ENCODE measurements at places on chromosomes 13 and 19.

GRCh38 chr13:32175307-32175706 lies 139.9 kb downstream of the ZAR1L start:
- DNase-seq: no peak

DNA sequence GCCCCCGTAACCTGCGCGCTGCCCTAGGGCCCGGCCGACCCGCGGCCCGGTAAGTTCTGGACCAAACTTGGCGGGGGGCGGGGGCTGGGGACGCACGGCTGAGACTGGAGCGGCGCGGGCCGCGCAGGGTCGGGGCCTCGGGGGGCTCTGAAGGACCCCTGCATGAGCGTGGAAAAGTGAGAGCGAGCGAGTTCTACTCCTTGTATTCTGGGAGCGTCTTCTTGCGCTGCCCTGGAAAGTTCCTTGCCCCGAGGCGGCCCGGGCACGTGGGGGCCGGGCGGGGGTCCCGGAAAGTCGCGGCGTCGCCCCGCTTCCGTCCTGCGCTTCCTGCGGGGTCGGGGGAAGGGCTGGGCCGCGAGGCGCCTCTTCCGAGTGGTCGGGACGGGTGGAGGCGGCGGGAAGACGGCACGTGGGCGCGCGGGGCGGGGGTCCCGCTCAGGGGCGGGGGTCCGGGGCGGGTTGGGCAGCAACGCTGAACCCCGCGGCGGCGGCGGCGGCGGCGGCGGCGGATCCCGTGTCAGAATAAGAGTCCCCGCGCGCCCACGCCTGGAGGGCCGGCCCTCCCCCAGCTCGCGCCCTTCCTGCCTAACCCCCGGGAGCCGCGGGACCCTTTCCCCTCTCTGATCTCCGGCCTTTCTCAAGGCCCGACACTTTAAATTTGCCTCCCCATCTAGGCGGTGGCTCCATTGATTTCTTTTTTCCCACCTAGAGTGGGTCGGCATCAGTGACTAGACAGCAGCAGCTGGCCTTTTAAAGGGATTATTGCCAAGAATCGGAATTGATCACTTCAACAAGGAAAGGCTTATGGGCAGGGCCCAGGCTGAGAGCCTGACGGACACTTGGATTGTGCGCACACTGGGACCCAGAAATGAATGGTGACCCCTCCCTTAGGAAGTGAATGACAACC lies 749 bp downstream of the GATAD2A start:
- DNase-seq: peak; percentile 46

- DNase-seq: no peak
Observed at GRCh38 chr19:51318687-51319648, 7.5 kb downstream of the IGLON5 start.

DNA sequence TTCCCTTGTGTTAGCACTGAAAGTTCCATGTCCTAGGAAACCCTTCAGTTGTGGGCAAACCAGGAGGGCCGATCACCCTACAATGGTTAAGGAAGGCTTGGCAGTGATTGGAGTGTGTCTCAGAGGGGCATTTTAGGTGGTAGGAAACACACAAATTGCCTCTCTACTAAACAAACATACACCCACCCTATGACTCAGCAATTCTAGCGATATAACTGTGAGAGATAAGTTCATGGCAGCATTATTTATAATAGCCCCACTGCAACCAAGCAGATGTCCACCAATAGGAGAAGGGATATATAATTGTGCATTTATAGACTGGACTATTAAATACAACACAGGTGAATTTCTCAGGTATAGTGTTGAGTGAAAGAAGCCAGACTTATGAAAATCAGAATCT lies 543.1 kb downstream of the UQCRFS1 start:
- no peak for DNase-seq

DNA sequence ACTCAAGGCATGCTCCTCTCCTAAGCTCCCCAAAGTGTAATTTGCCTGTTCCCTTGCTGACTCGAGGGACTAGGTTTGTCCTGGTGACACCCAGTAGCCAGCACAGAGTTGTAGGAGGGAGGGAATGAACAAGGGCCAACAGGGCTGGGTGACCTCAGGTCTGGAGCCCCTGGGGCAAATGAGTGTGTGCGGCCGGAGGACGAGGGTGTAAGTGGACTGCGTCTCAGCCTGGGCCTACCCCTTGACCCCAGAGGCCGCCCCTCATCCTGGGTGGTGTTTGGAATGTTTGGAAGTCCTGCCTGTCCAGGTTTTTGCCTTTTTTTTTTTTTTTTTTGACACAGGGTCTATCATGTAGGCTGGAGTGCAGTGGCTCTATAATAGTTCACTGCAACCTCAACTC lies 1.3 kb upstream of the ZNF653 start:
- DNase-seq: no peak

DNA sequence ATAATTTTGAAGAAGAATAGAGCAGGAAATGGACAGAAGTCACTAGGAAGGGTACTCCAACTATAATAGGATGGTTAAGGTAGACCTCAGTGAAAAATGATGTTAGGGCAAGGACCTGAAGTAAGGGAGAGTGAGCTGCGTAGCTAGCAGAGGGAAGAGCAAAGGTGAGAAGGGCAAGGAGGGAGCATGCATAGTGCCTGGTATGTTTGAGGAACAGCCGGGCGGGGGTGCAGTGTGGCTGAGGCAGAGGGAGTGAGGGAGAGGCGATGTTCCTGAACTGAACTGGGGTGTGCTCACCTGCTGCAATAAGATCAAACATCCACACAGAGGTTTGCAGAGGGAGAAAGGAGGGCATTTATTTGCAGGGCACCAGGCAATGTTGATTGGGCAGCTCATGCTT lies 110.4 kb downstream of the DNAJC15 start:
- DNase-seq: no peak
